ENCODE measurements at places on chromosomes 13 and 19.

- DNase-seq, result no peak
Observed at GRCh38 chr13:101624981-101625380, 172.5 kb downstream of the ITGBL1 start.

DNA sequence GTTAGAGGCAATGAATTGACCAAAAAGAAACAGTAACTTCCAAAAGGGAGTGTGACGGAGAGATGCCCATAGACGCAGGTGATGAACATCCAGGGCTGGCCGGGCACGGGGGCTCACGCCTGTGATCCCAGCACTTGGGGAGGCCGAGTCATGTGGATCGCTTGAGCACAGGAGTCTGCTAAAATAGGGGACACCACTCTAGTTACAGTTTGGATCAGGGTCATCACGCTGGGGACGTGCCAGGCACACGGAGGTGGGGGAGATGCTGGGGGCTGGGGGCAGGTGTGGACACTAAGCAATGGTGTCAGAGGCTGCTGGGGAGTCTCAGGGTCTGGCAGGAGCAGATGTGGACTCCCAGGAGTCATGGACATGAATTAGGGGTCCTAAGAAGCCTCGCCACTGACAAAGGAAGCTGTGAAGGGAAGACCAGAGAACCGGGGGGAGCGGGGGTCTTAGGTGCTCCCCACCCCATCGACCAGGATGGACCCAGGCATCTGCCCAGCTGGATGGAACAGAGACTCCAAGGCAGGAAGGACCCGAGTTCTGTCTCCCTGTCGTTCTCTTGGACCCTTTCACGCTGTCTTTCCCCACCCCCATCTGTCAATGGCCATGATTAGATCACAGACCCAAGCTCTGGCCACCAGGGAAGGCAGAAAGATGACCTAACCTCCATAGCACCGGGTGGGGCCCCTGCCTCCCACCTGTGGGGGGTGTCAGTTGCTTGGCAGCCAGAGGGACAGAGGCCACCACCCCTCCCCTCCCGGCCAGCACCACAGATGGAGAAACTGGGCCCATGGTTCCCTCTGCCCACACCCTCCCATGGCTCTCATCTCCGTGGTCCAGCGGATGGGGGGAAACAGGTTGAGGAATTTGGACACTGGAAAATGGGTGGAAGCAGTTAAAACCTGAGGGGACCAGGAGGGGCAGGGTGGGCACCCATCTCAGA lies 19.6 kb downstream of the CCDC8 start:
- no peak for DNase-seq

DNA sequence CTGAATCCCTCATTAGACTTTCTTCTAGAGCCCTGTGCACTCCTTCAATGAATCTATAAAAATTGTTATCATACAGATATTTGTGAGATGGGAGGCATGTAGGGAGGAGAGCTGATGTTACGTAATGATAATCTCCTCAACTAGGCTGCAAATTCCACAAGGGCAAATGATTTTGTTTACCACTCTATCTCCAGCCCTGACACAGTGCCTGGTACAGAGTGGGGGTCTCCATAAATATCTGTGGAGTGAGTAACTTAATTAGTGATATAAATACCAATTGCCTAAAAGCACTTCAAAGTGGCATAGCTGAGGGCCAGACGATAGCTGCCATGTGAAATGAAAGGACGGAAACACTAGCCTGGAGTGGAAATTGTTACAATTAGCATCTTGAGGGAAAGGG lies 54.2 kb downstream of the SERTM1 start:
- no peak for DNase-seq

DNA sequence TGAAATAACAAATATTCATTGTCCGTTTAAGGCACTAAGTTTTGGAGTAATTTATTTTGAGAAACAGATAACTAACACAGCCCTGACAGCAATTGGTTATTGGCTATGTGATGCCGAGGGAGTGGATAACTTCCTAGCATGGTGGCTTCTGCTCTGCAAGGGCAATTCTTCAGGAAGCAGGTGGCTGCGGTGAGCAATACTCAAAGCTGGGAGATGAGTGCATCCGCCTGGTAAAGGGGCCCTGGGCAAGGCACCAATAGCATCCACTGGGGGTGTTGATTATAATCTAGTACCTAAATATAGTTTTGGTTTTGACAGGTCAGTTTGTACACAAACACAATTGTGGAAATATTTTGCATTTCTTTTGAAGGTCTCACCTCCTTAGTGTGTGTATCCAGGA lies 41.0 kb downstream of the CCDC70 start:
- DNase-seq, result no peak

DNA sequence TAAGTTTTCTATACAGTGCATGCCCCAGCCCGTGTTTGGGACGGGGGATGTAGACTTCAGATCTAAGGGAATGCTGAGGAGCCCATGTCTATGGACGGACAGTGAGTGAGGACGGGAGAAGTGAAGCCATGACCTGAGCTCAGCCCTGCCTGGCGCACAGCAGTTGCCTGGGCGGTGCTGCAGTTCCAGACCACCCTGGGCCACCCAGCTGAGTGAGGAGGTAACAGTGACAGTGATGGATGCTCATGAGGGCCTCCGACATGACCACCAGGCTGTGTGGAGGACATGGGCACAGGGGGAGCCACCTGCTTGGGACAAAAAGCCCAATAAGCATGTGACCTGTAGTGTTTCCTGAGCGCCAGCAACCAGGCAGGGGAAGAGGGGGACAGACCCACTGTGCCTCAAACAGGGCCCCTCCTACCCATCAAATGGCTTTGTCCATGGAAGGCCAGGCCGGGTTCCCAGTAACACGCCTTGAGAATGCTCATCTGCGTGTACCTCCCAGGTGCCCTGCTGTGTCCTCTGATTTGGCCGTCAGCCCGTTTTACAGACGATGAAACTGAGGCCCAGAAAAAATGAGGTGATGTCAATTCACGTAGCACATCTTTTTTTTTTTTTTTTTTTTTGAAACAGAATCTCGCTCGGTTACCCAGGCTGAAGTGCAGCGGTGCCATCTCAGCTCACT lies 22.6 kb downstream of the NOSIP start:
- DNase-seq, result no peak

DNA sequence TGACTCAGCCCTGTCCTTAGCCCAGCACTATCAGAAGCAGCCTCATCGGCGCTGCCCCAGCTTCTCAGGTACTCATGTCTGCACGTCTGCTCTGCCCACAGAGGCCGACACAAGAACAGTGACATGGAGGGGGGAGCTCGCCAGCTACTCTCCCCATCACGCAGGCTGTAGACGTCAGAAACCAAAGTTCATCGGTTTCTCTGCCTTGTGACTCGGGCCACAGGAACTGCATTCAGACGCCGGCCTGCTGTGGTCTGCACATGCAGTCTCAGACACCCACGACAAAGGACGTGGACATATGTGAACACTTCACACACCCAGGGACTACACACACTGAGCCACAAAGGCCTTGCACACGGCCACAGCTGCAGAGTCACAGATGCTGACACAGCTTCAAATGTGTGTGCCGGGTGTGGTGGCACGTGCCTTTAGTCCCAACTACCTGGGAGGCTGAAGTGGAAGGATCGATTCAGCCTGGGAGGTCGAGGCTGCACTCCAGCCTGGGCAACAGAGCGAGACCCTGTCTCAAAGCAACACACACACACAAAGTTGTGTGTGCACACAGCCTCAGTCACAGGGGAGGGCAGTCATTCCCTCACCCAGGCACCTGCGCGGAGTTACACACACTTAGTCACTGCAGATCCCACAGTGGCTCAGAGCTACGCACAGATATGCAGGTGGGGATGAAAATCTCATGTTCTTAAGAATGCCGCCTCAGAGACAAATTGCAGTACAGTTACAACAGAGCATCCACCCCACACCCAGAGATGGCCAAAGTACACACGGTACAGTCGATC lies 4.9 kb upstream of the ZFP36 start:
- no peak for DNase-seq

- no peak for DNase-seq
Observed at GRCh38 chr19:6532244-6532999, 1.6 kb downstream of the TNFSF9 start.

GRCh38 chr13:73633817-73634460 lies 500.3 kb downstream of the KLF12 start:
- DNase-seq, result peak; percentile 22

DNA sequence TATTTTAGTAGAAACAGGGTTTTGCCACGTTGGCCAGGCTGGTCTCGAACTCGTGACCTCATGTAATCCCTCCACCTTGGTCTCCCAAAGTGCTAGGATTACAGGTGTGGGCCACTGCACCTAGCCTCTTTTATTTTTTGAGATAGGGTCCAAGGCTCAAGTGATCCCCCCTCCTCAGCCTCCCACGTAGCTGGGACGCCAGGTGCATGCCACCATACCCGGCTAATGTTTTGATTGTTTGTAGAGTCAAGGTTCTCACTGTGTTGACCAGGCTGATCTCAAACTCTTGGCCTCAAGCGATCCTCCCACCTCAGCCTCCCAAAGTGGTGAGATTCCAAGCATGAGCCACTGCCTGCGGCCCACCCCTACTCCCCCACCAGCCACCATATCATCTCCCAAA lies 6.3 kb downstream of the SLC7A9 start:
- no peak for DNase-seq

DNA sequence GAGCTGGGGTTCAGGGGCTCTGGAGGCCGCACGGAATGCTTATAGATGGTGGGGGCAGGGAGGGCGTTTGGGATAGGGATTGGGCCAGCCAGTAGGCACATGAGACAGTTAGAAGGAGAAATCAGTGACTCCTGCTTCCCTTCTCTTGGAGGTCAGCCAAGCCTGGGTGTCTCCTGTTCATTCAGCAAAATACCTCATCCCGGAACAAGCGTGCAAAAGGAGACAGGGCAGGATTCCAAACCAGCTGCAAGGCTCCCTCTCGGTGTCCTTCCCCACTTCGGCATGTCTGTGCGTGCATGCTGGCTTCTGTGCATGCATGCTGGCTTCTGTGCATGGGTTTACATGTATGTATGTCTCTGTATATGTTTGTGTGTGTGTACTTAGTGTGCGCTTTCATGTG lies 37.3 kb upstream of the PEPD start:
- DNase-seq, result no peak

DNA sequence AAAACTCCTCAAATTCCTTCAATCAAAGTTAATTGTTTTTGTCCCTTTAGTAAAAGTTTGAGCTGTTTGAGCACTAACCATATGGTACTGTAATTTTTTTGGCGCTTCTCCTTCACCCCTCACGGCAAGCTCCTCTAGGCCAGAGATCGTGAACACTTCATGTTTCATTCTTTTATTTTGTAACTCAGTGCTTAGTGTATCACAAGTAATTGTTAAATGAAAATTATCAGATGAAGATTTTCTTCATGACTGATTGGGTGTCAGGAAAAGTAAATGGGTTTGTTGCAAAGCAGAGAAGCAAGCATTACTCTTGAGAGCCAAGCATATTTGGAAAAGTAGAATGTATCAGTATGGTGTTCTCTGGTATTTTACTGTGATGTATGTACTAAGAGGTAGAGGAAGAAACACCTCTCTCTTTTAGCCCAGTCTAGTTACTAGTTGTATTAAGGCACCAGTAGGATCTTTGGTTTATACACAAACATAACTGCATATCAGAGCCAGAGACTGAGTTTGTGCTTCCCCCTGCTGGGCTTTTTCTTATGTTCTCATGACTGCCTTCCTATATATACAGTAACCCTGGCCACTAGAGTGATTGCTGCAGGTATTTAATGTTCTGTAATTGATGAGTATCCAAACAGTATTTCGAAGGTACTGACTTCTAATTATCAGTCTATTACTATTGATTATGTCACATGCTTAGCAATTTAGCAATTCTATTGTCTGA lies 202.3 kb upstream of the KLHL1 start:
- peak; percentile 15 for DNase-seq

GRCh38 chr13:61144301-61144700 lies 271.3 kb downstream of the PCDH20 start:
- no peak for DNase-seq

- no peak for DNase-seq
Observed at GRCh38 chr19:10419200-10419645, 1.1 kb upstream of the PDE4A start.

- no peak for DNase-seq
Observed at GRCh38 chr19:43806848-43807247, 4.6 kb upstream of the LYPD5 start.

DNA sequence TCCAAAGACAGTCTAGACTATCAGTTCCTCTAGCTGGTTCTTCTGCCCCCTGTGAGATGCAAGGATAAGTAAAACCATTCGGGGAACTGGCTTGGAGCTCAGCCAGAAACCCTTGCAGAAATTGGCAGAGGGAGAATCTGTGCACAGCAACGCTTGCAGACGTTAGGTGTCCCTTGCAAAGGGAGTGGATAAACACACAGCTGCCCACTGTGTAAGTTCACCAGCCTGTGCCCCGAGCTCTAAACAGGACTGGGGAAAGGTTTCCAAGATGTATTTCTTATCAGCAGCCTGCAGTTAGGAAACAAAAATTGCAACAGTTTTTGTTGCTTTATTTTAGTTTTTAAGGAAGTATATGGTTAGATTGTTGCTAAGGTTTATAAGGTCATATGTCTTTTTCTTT lies 19.0 kb upstream of the ADGRE1 start:
- no peak for DNase-seq

DNA sequence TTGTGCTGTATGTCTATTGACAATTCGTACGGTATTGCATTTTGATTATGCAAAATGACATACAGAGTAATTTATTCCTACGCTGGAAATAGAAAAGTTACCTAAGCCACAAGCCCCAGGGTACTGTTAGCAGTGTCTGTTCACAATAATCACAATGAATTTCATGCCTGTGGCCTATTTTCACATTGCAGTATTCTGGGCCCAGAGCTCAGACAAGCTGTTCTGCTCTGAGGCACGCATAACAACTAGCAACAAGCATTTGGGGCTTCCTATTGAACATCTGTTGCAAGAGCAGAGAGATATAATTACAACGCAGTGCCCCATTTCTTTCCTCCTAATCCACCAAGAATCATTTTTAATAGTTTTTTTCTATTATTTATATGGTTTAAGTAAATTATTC lies 158.9 kb upstream of the SGCG start:
- no peak for DNase-seq

DNA sequence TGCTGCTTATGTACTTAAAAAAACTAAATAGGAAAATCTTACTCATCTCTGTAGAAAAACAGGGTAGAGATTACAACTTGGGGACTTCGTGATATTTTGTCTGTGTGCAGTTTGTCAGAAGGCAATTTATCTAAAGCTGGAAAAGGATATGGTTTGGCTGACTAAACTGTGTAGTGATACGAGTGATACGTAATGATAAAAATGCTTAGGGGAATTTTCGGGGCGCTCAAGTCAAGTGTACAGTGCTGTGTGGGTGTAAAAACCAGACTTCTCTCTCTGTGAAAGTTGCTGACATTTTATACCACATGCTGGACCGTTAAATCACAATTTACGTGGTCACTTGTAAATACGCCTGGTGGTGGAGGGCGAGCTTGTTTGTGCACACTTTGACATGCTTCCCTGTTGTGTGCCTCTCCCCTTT lies 221.7 kb downstream of the KCNRG start:
- DNase-seq, result no peak

- DNase-seq, result no peak
Observed at GRCh38 chr19:17610384-17610783, 54.9 kb downstream of the COLGALT1 start.

GRCh38 chr19:33132021-33132420 lies at the start of gene WDR88:
Gene WDR88 (plus strand): TSS chr19:33132114. CDS start chr19:33132170, 56 bp downstream.
- DNase-seq, result no peak

GRCh38 chr19:48872884-48873475 lies 759 bp downstream of the PPP1R15A start:
- no peak for DNase-seq

- no peak for DNase-seq
Observed at GRCh38 chr13:29886446-29886845, 36.0 kb upstream of the UBL3 start.

All from NT2/D1 (cell line).